Right kidney (tissue), 9 donors: ENCODE measurements at places on chromosomes 6 and 20.

DNA sequence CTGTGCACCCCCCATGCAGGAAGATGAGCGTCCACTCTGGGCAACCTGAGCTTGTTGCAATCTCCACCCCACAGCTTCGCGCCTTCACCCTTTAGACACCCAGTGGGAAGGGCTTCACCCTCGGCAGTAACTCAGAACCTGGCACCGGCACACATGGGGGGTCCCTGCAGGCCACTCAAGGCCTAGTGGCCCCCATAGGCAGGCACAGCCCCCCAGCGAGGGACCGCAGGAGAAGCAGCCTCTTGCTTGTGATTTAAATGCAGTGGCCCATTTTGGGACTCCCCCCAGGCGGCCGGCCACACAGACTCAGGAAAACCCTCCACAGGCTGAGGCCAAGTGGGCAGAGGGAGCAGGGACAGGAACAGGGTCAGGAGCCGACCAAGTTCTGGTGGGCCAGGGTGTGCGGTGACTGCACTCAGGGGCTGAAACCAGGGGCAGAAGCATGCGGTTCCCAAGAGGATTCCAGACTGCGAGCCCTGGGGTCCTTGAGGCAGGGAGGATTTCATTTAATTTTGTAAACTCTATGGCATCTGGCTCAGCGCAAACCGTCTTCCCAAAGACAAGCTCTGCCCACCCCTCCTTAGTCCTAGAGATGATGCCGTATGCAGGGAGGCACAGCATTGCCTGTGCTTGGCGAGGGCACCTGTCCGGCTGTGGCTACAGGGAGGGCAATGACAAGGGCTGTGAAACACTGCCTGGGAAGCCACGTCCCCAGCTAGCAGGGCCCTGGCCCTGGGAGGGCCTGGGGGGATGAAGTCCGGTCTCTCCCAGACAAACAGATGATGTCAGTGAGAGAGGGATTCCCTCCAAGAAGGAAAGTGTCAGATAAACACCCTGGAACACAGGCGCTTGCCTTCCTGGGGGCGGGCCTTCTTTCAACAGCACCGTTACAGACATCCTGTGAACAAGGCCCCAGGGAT is 52.9 kb upstream of the GPR31 start:
- no peak for DNase-seq

DNA sequence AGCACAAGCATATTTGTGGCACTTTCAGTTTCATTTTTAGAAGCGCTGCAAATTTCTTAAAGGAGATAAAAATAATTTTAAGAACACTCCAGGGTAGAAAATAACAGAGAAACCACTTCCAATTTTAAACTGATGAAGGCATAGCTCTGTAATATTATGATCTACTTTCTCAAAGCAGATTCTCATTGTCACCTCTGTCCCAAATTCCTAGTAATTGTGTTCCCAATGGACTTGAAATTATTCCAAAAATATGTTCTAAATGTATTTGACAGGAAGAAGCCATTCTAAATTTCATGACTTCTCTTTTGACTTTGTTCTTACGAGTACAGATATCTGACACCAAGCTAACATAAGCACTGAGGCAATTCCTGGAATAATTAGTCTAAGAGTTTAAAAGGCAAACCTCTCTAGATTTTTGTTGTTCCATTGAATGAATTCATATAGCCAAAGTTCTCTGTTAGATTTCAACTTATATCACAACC is 140.2 kb upstream of the CARMIL1 start:
- DNase-seq: no peak

DNA sequence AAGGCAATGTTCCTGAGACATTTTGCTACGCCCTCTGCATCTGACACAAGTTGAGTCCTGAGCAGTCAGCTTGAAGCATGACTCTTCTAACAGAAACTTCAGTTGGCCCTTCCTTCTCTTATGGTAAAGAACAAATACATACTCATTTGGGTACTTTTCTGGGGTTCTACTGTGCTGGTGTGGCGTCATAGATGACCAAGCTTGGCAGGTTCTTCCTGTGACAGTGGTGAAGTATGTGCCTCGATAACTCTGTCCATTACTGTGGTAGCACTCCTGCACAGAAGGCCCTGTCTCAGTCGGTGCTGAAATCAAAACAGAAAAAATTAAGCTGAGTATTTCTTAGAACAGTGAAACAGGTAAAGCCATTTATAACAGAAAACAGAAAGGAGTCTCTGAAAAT is 152.5 kb downstream of the SLC22A3 start:
- no peak for DNase-seq

DNA sequence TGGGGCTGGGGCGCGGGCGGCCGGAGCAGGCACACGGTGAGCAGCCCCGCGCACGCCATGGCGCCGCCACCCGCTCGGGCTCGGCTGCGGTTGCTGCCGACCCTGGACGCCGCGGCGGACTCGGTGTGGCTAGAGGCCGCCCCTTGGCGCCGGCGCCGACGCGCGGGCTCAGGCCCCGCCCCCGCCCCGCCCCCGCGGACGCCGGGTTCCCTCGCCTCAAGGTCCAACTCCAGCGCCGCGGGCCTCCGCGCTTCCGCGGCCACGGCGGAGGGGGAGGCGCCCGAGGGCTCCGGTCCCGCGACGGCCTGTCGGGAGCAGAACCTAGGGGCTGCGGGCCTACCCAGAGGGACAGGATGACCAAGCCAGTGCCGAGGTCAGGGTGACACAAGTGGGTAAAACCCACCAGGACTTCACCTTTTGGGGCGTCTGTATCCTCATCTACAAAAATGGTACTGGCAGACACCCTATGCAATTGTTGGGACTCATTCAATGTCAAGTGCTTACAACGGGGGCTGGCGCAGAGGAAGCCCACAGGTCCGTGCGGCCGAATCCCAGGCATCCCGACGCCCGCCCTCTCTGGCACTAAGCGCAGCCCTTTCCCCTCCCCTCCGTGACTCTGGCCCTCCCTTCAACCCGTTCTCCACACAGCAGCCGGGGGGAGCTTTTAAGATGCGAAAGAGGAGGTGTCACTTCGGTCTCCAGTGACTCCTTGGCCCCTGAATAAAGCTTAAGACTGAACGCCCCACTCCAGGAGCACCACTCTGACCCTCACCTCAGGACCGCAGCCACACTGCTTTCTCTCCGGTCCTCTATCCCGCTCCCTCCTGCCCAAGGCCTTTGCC is at the start of gene NECAB3:
NECAB3 (minus strand) TSS at position 135 of the 842 bp plus-strand sequence; CDS start at position 59, 76 bp downstream.
- peak; percentile 81 for DNase-seq

- no peak for DNase-seq
Observed at GRCh38 chr6:81766482-81767069, 14.1 kb upstream of the TENT5A start.

- no peak for DNase-seq
Observed at GRCh38 chr6:141153563-141153962, 979.2 kb upstream of the GJE1 start.

DNA sequence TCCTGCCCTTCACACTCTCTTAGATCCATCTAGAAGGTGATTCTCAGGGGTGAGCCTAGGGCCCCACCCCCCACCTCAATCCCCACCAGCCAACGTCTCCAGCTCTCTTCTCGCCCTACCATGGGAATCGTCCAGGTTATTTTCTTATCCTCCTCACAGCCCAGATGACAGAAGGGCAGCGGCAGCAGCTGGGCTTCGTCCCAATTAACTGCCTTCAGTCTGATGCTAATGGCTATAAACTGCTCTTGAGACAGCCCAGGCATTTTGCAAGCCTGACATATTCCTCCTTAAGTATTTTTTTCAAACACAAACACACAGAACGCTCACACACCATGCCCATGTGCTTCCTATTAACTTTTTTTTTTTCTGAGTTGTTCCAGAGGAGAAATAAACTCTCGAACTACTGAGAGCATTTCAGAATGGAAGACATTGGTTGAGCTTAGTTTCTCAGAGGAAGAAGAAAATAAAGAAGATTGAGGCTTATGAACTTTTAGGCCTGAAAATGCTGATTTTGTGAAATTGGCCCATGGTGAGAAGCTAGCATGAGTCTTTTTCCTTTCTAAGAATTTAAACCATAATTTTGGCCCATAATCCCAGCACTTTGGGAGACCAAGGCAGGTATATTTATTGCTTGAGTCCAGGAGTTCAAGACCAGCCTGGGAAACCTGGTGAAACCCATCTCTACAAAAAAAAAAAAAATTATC is 124.6 kb downstream of the EYA2 start:
- peak; percentile 56 for DNase-seq

DNA sequence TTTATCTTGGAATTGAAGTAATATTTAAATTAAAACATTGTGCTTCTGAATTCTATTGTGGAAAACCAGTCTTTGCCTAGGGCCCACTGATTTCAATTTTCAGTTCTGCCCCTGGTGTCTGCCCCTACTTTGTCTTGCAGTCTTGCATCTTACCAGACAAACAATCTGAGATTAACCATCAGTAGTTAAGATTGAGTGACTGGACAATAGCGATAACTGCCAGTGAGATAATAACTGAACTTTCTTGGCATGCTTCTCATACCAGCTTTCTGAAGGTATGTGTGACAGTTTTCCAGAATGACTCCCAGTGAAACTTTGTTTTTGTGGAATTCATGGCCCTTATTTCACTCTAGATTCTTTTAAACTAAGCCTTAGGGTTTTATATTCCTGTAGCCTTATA is 53.5 kb downstream of the KCNQ5 start:
- DNase-seq: no peak

DNA sequence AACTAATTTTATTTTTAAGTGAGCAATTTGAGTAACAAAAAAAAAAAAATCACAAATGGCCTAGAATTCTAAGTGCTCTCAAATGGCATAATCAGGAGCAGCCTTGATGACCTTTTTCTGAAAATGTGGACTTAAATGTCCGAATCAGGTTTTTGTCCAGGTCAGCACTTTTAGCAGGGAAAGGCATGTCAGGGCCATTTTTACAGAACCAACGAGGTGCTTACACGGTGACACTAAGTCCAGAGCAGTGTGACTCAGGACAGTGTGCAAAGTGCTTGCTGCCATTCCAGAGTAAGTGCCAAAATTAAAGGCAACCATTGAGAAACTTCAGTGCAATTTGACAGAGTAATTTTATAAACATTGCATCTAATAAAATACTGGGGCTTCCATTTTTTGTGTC is 127.8 kb downstream of the KIF16B start:
- no peak for DNase-seq

DNA sequence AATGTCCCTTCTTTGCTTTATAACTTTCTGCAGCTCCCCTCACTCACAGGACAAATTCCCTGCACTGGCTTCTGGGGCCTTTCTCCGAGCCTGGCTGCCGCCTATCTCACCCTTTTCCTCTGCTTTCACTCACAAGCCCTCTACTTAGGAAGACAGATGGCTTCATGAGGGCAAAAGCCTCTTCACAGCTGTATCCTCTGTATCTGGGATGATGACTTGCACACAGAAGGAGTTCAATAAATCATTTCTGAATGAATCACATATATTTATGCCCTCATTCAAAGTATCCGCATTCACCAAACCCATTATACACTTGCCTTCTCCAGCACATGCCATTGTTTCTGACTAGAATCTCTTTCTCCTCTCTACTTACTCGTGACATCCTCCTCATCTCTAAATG is 159.0 kb upstream of the RIPOR2 start:
- DNase-seq: no peak

GRCh38 chr6:20936949-20937348 is 402.7 kb downstream of the CDKAL1 start:
- no peak for DNase-seq

- DNase-seq: peak; percentile 33
Observed at GRCh38 chr6:45946352-45946751, 69.3 kb downstream of the CLIC5 start.

DNA sequence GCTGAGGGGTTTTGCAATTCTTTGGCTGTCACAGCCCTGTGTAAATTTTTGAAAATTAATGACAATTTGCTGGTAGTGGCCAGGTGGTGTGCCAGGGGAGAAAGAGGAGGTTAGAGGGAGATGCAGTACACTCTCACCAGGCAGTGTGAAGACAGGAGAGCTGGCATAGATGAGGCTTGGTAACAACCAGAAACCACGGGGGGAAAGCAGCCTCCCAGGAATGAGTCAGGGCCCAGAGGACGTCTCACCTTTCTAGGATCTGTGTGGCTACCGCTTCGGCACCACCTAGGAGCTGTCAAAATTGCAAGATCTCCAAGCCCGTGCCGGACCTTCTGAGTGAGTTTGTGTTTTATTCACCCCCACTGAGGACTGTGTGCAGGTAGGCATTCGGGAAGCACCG is 171.4 kb downstream of the PACRG start:
- no peak for DNase-seq

DNA sequence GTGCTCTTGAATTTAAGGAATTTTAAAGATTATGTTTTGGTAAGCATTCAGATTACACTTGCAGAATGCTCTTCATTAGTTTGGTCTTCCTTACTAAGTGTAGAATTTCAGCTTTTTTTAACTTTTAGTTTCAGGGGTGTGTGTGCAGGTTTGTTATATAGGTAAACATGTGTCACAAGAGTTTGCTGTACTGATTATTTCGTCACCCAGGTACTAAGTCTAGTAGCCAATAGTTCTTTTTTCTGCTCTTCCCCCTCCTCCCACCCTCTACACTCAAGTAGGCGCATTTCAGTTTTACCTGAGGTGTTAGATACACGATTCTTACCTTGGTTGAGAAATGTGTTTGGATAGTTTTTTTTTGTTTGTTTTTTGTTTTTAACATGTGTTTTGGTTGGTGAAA is 68.3 kb downstream of the AFG1L start:
- no peak for DNase-seq

GRCh38 chr20:40875116-40876085 is 153.2 kb upstream of the TOP1 start:
- peak; percentile 32 for DNase-seq

DNA sequence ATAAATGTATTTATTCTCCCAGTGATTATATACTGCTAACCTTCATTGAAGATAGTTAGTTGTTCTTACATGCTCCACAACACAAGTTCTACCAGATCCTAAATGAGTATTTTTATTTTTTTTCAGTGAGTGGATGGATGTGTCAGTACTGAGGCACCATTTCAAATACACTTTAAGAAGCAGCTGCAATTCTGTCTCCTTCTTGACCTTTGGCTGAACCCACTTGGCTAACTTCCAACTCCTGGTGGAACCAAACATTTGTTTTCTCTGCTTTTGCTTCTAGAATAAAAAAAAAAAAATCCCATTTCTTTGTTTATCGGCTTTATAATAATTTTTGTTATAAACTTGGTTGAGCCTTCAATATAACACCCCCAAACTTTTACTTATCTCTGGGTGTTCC is 458.3 kb upstream of the MAP3K7 start:
- DNase-seq: no peak

DNA sequence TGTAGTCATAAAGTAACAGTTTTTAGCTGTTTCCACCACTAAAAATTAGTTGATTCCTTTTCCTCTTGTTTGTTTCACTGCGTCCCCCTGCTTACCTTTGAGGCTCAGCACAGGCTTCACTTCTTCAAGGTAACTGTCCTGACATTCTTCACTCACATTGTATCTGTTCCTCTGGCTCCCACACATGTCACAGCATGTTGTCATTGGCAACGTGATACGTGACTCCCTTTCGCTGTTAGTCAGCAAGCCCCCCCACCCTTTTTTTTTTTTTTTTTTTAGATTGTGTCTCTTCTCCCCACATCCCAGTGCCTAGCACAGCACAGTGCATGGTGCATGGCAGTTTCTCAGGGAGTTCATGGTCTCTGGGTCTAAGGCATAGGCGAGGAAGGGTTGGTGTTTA is 13.3 kb downstream of the VAPB start:
- no peak for DNase-seq

- no peak for DNase-seq
Observed at GRCh38 chr20:32870985-32871384, 12.3 kb downstream of the EFCAB8 start.
